ENCODE measurements at places on chromosomes 11 and 22. TPM values are rescaled to one million over a fixed set of nuclear protein-coding genes. Genes with fewer than 3 reads are reported as not detected.

SYNGR1 gene
- 2.0 TPM for total RNA-seq

LDHAL6A gene
- not detected for total RNA-seq

HBE1 gene
- not detected for total RNA-seq

MS4A6E gene
- not detected for total RNA-seq

CD3E gene
- total RNA-seq = 25.7 TPM

ARL2 gene
- 29.4 TPM for total RNA-seq

UPK2 gene
- 0.64 TPM for total RNA-seq

SLC25A18 gene
- total RNA-seq = not detected
